LoVo (cell line): ENCODE measurements at places on chromosomes 7 and 10.

DNA sequence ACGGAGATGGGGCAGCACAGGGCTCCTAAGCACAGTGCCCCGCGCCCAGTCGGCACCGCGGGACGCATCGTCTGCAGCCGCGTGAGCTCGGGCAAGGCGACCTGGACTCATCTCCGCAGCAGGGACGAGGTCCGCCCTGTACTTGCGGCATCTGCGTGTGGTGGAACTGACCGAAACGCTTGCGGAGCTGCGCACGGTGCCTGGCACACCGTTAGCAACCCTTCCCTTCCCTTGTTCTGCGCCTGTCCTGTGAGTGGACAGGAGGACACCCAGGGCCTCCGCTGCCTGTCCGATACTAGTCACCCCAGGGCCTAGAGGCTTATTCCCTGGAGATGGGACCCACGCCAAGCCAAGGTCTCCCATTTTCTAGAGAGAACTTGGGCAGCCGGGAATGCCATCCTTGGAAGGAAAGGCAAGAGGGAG lies 98.5 kb downstream of the WDR11 start:
- DNase-seq = no peak

DNA sequence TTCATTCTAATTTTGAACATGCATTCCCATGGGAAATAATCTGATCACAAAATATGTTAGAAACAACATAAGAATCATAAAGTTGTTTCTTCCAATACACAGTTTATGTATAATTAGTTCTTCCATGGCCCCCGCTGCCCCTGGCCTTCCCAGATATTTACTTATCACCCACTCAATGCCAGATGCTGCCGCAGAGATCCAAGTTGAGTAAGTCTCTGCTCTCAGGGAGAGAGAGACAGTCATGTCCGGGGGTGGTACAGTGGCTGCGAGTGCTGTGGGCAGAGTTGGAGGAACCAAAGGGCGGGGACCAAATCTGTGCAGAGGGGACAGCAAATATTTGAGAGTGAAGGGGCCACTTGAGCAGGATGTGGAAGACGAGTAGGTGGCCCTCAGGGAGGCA lies 37.1 kb downstream of the COL26A1 start:
- DNase-seq = no peak

- DNase-seq = peak; percentile 23
Observed at GRCh38 chr10:4851846-4852245, 25.8 kb downstream of the AKR1E2 start.

- no peak for DNase-seq
Observed at GRCh38 chr7:99219185-99219767, 11.4 kb upstream of the KPNA7 start.

GRCh38 chr10:129758207-129759021 lies 205.7 kb downstream of the EBF3 start:
- DNase-seq = no peak

DNA sequence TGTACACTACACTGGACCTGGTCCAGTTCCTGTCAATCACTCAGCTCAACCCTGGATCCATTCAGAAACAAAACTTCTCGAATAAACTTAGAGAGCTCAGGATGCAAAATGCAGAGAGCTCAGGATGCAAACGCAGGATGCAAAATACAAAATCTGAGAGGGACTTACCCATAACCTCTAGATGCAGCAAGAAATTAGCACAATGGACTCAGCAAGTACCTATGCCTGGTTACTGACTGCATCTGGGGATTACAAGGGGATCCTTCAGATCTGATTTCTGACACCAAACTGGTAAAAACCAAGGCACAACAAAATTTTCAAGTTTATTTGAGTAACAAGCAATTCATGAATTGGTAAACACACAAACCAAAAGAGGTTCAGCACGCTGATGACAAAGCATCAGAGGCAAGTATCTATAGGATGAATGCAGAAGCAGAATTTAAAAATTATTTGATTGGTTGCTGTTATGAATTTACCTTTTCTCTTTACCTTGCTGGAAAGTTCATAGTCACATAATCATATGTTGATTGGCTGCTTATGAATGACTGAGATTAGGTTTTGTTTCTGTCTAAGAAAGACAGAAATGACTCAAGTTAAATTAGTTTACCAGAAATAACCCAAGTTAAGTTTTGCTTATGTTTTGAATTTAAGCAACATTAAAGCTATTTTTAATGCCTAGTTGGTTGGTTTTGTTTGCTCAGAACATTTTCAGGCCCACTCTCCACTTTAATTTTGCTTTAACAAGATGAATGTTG lies 11.4 kb downstream of the GIMAP6 start:
- DNase-seq = no peak

GRCh38 chr7:141588912-141589311 lies 37.7 kb downstream of the AGK start:
- no peak for DNase-seq

DNA sequence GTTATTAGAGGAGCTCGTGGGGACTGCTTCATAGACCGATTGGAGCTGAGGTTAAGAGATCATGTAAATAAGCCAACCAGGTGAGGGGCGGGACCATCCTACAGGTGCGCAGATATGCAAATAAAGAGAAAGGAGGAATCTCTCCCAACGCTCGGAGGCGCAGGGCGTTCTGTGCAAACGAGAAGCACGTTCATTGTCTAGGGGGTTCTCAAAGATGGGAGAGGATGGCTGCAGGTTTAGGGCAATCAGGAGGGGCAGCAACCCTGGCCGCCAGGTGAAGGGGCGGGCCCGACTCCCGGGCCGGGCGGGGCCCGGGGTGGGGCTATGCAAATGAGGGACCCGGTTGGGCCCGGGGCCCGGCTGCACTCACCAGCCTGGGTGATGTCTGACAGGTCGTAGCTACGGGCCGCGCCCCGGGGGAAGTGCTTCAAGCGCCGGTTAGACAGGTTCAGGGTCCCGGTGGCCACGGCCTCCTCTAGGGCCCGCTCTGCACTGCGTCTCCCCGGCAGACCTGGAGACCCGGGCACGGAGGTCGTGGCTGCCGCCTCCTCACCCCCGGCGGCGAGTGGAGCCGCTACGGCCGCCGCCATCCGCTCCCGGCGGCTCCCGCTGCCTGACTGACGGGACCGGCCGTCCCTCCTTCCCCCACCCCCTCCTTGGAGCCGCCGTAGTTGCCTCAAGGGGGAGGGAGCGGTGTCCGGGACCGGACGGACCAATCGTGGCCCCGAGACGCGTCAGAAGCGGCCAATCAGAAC lies at the start of gene LRCH4:
Gene LRCH4, minus strand, starts transcription at position 619 of the 755 bp plus-strand sequence. Its CDS starts 29 bp downstream, at position 590.
- DNase-seq = peak; percentile 68

GRCh38 chr7:19899529-19899928 lies 126.1 kb upstream of the TMEM196 start:
- DNase-seq = no peak

GRCh38 chr10:609868-610545 lies 79.5 kb downstream of the DIP2C start:
- no peak for DNase-seq

GRCh38 chr7:106862317-106863089 lies 2.6 kb upstream of the PIK3CG start:
- DNase-seq = no peak

- DNase-seq = no peak
Observed at GRCh38 chr10:14435976-14436632, 105.4 kb upstream of the FRMD4A start.

- DNase-seq = no peak
Observed at GRCh38 chr10:16521311-16522016, at the start of gene C1QL3. Gene C1QL3 (minus strand): TSS chr10:16521879. CDS start chr10:16521065, 814 bp downstream.

- DNase-seq = no peak
Observed at GRCh38 chr10:73296946-73297345, 44.5 kb upstream of the MRPS16 start.

DNA sequence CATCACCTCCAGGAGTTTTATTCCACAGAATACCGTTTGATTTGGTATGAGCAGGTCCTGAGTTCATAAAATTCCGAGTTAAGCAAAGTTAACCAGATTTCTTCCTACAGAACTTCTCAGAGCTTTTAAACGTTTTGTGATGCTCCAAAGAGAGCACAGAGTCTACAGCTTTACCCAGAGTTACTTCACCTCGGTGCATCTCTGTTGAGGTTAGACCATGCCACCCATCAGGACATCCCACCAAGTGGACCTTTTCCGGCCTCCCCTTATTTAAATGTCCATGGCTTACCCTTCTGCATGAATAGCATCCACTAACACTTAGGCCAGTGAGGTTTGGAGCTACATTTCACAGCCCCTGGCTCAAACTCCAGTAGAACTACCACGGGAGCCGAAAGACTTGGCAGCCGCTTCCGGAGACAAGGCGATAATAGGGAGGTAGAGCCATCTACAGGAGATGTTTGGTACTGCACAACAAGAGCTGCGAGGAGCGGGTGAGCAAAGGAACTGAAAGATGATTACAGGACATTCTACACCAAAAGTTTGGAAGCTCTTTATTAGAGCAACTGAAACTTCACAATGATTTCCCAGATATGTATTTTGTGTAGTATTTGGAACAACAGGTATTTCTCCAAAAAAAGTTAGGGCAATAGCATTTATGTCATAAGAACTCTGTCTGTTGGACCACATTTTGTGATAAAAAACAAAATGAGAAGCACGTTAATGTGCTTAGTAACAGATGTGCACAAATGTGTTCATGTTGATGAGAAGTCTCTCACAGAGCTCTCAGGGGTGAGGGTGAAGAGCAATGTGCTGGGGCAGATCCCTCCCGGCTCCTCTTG lies 174.7 kb downstream of the HERPUD2 start:
- DNase-seq = peak; percentile 79

- DNase-seq = no peak
Observed at GRCh38 chr7:126441745-126442144, 811.0 kb downstream of the GRM8 start.

DNA sequence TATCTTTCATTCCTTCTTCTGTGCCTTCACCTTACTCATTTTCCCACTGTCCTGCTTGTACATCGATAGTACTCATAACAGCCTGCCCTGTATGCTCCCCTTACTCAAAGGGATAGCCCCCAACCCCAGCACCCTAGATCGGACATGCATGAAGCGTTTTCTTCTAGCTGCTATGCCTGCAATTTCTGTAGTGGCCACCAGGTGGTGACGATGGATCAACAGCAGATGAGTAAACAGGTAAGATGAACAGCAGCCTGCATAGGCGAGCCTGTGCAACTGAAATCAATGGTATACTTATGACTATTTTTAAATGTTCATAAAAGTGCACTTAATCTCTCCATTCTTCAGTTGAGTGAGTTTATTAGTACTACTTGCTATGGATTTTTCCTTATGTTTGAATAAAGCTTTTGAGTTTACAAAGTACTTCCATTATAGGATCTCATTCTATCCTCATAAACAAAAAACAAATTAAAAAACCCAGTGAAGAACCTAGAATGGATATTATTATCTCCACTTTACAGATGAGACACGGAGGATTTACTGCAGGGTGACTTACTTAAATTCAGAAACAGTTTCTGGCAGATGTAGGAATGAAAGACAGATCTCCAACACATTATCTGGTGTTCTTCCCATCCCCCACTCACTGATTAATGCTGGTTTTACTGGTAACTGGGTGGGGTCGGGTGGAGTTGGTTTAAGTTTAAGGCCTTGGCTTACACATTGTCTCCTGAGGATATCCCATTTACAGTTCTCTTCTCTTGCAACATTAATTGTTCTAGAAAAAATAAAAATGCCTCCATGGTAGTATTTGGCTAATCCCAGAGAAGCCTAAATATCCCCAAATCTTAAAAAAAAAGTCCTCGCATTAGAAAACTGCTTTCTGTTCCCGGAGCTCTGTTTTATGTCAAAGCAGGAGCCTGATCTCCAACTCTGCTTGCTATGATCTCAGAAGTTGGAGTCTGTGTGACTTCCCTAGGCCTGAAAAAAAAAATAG lies 222.1 kb downstream of the GLI3 start:
- peak; percentile 19 for DNase-seq

DNA sequence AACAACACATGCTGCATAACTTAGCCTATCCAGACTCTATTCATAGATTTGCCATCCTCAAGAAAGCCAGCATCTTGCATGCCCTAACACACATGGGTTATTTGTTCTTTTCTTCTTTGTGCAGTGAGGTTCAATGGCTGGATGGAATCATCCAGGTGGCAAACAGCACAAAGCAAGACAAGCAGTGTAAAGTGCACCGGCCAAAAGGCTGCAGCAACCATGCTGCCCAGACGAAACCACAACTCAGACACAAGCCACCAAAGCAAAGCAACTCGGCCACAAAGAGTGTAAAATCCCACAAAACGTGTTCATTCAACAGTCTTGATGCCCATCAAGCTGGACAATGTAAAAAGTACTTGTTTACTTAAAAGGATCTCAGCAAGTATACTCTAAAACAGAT lies 76.9 kb downstream of the PIP4K2A start:
- DNase-seq = no peak

GRCh38 chr7:95951531-95951930 lies 179.2 kb downstream of the DYNC1I1 start:
- no peak for DNase-seq

GRCh38 chr7:31957090-31957720 lies 113.0 kb downstream of the PDE1C start:
- DNase-seq = no peak
